ENCODE measurements at places on chromosomes 12 and 14.

GRCh38 chr12:53212931-53213330, 5.9 kb upstream of the ITGB7 start:
- DNase-seq = no peak

- no peak for DNase-seq
Measured at GRCh38 chr14:83255727-83256090, 1722.1 kb upstream of the SEL1L start.

DNA sequence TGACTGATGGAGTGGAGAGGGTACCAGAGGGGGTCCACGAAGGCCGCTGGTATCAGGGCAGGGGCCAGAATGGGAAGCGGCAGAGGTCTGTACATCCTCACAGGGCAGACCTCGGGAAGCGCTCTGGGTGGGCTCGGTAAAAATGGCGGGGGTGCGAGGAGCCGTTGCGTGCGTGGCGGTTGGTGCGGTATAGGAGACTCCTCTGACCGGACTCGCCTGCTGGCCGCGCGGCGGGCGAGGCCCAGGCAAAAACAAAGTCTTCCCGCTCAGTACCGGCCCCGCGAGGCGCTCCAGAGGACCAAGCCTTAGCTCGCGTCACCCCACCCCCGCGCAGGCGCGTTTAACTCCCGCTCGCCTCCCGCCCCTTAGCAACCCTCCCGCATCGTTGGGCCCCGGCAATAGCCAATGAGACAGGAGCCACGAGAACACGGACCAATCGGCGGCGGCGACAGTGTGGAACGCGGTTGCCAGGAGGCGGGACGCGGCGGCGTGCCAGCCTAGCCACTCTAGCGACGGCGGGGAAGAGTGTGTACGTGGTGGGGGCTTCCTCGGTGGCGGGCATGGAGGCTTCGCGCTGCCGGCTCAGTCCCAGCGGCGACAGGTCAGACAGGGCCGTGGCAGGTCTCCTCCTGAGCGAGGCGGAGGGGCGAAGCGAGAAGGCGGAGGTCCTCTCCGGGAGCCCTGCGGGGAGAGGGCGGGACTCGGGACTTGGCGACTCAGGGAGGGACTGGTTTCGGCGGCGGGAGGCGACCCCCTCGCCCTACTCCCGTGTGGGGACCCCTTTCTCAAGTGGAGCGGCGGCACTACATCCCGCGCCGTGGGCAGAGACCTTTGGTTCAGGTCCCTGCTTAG, at the start of gene TULP3:
TULP3 (plus strand) TSS at position 504 of the 852 bp plus-strand sequence; CDS start at position 561, 57 bp downstream.
- DNase-seq = peak; percentile 99

DNA sequence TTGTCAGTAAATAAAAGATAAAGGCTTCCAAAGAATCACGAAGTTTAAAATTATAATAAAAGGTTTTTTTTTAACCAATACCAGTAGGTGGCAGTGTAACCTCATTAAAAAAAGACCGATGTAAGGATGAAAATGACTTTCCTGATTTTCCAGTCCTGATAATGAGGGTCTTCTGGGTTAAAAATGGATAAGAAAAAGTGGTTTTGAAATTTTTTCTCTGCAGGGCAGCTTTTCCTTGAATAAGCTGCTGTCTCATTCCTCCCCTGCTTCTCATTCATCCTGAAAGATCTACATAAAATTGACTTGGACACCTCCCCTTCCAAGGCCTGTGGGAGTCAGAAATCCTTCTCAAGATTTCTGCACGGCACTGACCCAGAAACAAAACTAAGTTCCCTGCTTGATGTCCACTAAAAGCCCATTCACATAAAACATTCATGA, 58.9 kb upstream of the FBXO33 start:
- no peak for DNase-seq

- DNase-seq = no peak
Measured at GRCh38 chr12:62847709-62848108, 87.2 kb downstream of the PPM1H start.

GRCh38 chr14:94491511-94491910, 15.5 kb upstream of the SERPINA9 start:
- no peak for DNase-seq

DNA sequence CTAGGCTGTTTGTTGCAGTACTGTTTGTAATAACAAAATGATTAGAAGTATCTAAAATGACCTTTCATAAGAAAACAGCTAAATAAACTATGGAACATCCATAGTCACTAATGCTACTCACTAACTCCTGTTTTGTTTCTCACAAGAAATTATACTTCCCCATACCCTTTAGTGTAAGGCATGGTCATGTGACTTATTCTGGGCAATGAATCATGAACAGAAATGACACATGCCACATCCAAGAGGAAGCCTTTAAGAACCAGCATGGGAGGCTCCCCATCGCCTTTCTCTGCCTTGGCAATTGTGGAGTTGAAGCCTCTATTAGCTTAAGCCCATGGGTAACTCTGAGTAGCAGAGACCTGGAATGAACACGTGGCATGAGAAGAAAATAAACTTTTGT, 49.3 kb downstream of the KSR2 start:
- DNase-seq = no peak

- peak; percentile 87 for DNase-seq
Measured at GRCh38 chr12:113174461-113175384, 10.6 kb downstream of the DDX54 start.

GRCh38 chr12:86226481-86226880, 29.7 kb downstream of the MGAT4C start:
- DNase-seq = no peak

DNA sequence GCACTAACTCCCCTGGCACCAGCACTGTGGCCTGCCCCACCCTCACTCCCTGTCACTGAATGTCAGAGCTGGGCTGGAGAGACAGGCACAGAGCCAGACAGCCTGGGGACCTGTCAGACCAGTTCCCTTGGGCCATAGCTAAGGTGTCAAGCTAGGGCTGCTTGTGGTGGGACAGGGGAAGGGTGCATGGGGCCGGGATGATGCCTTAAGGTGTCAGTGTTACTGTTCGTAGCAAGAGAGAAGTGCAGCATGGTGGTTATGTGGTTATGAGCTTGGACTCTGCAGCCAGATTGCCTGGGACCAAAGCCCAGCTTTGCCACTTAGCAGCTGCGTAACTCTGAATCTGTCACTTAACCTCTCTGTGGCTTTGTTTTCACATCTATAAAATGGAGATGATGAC, 3.8 kb downstream of the RAPGEF3 start:
- DNase-seq = no peak

- no peak for DNase-seq
Measured at GRCh38 chr14:66248256-66248655, 237.9 kb upstream of the CCDC196 start.

DNA sequence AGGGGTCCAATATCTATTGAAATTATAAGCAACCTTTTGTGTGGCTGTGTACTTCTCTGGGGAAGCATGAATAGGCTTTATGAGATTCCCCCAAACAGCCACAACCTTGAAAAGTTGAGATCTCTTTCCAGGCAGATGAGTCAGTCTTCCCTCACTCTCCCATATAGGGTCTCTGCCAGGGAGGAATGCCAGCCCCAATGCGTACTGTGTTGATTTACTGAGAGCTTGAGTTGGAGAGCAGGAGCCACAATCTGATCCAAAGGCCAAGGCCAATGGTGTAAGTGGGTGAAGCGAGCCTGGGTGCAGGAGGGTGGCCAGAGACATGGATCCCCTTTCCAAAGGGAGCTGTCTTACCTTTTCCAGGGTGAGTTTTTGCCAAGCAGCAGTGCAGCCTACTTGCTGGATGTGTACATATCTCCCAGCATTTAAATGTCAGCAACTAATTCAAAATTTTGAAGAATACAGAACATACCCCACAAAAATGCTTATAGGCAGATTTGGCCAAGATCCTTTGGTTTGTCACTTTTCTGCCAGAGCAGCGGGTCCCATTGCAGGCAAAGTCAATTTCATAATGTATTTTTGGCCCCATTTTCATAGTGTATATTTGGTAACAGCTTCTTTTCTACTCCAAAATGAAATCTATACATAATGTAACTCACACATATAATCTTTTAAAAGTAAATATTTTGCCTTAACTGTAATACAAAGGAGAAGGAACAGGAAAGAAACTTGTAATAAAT, 88.2 kb downstream of the TBC1D30 start:
- no peak for DNase-seq

DNA sequence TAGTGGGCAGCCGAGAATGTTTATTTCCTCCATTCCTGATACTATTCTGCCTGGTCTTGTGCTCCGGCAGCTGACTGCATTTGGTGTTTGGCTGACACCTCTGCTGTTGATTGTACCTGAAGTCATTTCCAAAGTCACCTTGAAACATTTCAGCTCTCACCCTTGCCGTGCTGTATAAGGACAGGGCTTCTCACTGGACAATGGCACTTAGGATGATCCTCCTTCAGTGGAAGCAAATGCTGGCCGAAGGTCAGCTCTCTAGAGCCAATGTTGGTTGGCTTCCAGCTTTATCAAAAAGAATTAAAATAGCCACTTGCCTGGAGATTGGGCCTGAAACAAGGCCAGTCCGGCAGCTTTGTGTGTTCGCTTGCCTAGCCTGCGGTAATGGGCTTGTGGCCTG, 44.0 kb downstream of the ACACB start:
- no peak for DNase-seq

- no peak for DNase-seq
Measured at GRCh38 chr12:132140501-132140900, 3.6 kb downstream of the DDX51 start.

DNA sequence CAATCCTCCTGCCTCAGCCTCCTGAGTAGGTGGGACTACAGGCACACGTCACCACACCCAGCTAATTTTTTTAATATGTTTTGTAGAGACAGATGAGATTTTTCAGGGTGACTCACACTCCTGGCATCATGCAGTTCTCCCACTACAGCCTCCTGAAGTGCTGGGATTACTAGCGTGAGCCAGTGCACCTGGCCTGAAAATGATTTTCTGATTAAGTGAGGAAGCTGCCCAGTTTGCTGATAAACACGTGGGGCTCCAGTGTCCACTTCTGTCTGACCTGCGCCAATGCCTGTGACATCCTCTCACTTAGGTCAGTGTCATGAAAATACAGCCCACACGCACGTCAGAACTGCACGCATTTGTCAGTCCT, 37.0 kb upstream of the SFSWAP start:
- peak; percentile 33 for DNase-seq

- no peak for DNase-seq
Measured at GRCh38 chr12:92995258-92995903, 66.3 kb upstream of the EEA1 start.

DNA sequence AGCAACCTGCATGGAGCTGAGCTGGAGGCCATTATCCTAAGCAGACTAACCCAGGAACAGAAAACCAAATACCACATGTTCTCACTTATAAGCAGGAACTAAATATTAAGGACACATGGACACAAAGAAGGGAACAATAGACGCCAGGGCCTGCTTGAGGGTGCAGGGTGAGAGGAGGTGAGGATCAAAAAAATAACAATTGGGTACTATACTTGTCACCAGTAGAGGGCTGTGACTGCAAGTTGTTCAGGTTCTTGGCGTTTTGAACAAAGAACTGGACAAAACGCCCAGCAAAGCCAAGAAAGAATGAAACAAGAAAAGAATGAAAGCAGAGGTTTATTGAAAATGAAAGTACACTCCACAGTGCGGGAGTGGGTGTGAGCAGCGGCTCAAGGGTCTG, 208.5 kb upstream of the NEDD1 start:
- DNase-seq = no peak

GRCh38 chr12:11785712-11786111, 136.2 kb downstream of the ETV6 start:
- DNase-seq = no peak

GRCh38 chr12:10191865-10192264, 13.0 kb downstream of the TMEM52B start:
- no peak for DNase-seq

DNA sequence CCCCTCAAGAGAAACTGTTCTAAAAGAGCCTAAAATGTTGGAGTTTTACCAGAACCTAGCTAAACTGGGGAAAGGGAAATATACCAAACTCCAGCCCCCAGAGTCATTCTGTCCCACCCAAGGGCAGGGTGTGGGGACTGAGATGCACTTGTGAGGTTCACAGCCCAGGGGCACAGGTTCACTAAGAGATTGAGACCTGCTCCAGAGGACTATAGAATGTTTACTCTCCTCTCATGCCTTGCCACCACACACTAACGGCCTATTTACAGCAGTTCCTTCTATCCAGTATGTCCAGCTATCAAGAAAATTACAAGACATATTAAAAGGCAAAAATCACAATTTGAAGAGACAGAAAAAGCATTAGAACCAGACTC, 60.6 kb upstream of the PARP11 start:
- no peak for DNase-seq

DNA sequence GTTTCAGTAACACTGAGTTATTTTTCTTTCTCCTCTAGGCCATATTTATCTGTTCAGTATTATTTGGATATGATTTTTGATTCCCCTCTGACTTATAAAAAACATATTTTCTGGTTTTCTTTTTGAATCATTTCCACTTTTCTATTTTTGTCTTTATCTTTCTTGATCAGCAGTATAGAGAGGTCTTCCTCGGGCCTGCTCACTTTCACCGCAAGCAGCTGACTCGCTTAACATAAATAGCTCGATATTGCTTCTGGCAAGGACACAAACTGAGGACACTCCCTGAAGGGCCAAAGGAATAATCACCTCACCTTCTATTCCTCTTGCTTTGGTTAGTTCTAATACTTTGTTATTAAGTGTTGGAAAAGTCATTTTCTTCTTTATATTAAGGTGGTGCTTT, 25.8 kb upstream of the TRHDE start:
- DNase-seq = no peak

- DNase-seq = no peak
Measured at GRCh38 chr12:92955997-92956663, 27.0 kb upstream of the EEA1 start.

DNA sequence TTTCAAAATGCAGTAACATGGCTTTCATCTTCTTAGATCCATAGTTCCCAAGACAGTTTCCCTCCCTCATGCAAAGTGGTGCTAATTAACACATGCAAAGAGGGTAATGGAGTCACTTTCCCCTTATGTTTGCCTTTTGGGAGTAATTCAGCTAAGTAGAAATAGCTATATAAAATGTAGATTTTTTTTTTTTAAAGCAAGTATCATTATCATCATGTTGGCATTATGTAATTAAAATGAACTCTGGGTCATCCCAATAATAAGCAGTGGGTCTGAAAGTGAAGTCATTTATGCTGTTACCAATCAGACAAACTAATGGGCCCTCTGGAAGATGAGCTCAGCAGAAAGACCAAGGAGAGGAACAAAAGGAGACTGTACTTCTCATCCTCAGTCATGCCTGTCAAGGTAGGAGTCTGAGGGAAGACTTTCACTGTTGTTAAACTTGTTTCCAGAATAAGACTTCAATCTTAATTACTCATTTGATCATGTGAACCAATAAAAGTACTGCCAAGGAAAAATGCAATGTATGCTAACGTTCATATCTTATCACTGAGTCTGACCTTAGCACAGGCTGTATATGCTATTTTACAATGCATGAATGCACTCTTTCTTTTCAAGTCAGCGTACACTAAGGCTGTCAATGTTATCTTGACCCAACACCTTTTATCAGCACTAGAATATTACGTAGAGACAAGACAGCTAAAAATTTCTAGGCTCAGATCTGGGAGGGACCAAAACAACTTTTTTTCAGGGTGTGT, 26.8 kb downstream of the AREL1 start:
- no peak for DNase-seq

- DNase-seq = no peak
Measured at GRCh38 chr14:75977582-75977943, 4.2 kb downstream of the TGFB3 start.

DNA sequence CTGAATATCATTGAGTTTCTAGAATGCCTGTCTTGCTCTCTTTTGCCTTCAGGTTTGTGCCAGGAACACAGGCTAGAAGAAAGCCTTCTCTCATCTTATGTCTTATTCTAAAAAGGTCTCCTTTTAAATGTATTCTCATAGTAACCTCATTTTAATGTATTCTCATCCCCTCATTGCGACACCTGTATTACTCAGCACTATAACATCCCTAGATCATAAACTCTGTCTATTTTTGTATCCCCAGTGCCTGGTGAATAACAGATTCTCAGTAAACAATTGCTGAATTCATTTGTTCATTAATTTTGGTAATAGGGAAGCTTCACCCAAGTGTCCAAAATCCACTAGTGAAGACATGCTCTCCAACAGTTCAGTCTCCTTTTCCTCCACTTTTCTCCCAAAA, 8.8 kb upstream of the LRRK2 start:
- DNase-seq = no peak

Data from head of caudate nucleus (tissue), 42 donors.